Activated T-helper 2 cell treated with anti-CD3 and anti-CD28 coated beads, Interferon-gamma antibody, Interleukin-2, Interleukin-4, amounts not matched to agents 10 μg/mL and 5 μg/mL and 100 μg/mL, durations not matched to agents 14 hours and 24 hours and 36 hours (primary cell): ENCODE measurements at places on chromosomes 2 and 18. TPM values are rescaled to one million over a fixed set of nuclear protein-coding genes. Genes with fewer than 3 reads are reported as not detected.

Gene TXNDC2
- 0.21 and 0.39 TPM in 2 replicates for total RNA-seq

GRCh38 chr2:101617188-101617587, 80.3 kb upstream of the MAP4K4 start:
- no peak for DNase-seq

- DNase-seq = no peak
Measured at GRCh38 chr18:31245820-31246219, 72.1 kb upstream of the DSG1 start.

DNA sequence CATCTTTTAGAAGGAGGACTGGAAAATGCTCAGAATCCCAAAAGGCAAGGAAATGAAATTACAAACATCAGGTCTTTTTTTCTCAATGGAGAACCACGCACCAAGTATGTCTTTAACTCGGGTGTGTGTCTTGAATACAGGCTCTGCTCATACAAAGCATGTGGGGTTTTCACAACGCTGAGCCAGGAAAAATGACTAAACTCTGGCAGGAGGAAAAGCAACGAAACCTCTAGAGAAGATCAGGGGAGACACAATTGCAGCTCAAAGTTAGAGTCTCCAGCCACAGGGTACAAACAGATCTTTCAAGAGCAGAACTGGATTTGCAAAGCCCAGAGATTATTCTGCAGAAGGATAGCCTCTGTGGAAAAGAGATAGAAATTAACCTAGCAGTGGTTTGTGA, 42.8 kb upstream of the TPO start:
- no peak for DNase-seq
